ENCODE measurements at places on chromosomes 5 and 9.

GRCh38 chr5:120533581-120533980, 69.5 kb downstream of the PRR16 start:
- no peak for DNase-seq

- no peak for DNase-seq
These were observed 41.4 kb downstream of the COL23A1 start for GRCh38 chr5:178548746-178549145.

GRCh38 chr9:33024126-33024965, 727 bp upstream of the DNAJA1 start:
- DNase-seq = no peak

DNA sequence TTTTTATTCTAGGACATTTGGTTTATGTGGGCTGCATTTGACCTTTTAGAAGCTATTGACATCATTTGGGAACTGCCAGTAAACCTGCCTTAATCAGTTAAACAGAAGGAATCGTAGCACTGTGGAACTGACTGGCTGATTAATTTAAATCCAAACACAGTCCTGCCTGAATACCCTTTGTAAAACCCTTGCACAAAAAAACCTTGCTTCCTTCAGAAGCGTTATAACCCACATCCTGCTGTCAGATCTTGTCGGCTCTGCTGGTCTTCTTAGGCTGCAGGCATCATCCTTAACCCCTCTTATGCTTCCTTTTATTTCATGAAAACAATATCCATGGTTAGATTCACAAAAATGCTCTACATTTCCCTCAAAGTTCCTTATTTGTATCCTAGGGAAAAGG, 46.3 kb downstream of the PAM start:
- no peak for DNase-seq

- no peak for DNase-seq
These were observed 12.5 kb downstream of the AGXT2 start for GRCh38 chr5:35035271-35035670.

GRCh38 chr5:121226765-121227164, 624.9 kb upstream of the FTMT start:
- DNase-seq = no peak

Data from endodermal cell (in vitro differentiated cells).